Endothelial cell (in vitro differentiated cells): ENCODE measurements at places on chromosomes 3 and 15. TPM values are rescaled to one million over a fixed set of nuclear protein-coding genes. Genes with fewer than 3 reads are reported as not detected.
A peak's percentile ranks its signal among the peaks of the same experiment; 100 is the strongest.

DNA sequence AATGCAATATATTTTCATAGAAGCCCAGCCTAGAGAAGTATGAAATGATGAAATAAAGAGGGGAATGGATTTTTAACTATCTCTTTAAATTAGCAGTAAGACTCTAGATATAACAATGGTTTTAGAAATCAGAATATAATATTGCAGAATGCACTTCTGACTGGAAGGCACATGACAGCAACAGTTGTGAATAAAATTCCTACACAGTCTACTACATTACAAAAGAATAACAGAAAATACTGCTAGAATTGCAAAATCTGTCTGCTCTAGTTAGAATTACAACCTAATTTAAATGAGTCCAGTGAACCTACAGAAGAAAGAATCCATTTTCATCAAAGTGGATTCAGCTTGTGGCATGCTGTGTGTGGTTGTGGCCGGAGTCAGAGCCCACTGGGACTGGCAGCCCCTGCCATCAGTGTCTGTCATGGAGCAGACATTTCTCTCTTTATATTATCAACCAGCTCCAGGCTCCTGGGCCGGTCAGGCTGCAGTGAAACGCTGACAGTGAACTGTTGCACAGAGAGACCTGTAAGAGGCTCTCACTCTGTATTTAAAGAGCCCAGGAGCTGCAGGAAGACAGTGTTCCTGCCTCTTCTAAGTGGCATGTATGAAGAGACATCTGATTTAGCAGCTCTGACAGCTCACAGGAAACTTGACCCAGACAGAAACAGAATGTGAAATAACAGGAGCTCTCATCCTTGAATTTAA lies 1523.8 kb upstream of the CADM2 start:
- DNase-seq, result peak; percentile 17

The EIF2A gene
- total RNA-seq, result 68.8 TPM

DNA sequence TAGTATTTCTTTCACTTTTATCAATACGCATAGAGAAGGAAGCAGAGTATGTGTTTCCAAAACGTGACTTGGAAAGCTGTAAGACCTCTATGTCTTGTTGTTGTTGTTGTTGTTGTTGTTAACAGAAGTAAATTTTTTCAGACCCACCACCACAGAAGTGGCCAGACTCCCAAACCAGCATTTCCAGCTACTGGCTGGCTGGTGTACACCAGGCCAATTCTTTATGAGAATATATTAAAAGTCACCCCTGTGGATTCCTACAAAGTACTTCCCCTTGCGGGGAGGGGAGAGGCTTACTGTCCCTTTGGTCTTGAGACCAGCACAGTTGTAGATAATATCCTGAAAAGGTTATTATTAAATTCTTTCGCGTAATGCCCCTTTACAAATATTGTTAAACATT lies 1.6 kb upstream of the FOXP1 start:
- DNase-seq, result no peak

DNA sequence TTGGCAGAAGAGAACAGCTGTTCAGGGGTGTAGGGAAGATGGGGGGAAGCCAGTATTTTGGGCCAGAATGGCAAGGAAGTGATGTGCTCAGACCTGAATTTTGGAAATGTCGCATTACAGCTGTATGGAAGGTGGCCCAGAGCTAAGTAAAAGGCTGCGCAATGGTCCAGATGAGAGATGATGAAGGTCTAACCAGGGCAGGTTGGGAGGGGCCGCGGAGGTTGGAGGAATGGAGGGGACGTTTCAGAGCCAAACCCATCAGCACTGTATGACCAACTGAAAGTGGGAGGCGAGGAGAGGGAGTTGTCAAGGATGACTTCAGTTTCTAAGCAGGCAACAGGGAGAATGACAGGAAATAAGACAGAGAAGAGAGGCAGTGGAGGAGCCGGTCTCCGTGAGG lies 60.8 kb downstream of the ADCY5 start:
- no peak for DNase-seq

The CA12 gene
- 0.44 TPM for total RNA-seq

The CYP19A1 gene
- not detected for total RNA-seq

DNA sequence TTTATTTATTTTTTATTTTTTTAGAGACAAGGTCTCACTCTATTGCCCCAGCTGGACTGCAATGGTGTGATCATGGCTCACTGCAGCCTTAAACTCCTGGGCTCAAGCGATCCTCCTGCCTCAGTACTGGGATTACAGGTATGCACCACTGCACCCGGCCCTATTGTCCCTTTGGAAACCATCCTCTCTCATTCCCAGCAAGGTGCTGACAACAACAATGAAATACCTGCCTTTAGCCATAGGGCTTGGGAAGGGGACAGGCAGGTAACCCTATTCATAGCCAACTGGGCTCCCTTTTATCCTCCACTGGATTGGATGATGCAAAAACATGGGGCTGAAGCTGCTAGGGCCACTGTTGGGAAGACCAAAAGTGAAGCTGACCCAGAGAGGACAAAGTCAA lies 43.1 kb downstream of the SCAP start:
- no peak for DNase-seq

GRCh38 chr3:77038468-77038929 lies 1.4 kb upstream of the ROBO2 start:
- DNase-seq, result peak; percentile 60

GRCh38 chr3:42831321-42831713 lies 22.1 kb downstream of the ACKR2 start:
- peak; percentile 88 for DNase-seq

GRCh38 chr15:85730001-85730820 lies 64.5 kb downstream of the KLHL25 start:
- peak; percentile 36 for DNase-seq

The CHMP2B gene
- 40.7 TPM for total RNA-seq

- no peak for DNase-seq
These were observed 85.7 kb downstream of the TBL1XR1 start for GRCh38 chr3:177111541-177111949.

DNA sequence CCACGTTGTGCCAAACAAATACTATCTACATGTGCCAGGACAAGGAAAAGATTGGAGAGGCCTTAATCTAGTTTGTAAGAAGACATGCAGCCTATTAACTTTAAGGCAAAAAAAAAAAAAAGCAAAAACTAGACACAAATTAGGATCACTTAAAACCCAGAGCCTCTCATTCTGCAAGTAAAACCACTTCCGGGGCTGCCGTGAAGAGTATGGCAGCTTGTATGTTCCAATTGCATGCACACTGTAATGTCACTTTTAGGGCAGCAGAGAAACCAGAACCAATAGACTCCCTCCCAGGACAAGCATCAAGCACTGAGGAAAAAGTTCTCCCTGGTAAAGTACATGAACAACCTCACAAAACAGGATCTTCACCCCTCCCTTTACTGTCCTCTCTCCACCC lies 70.6 kb downstream of the RSL24D1 start:
- no peak for DNase-seq

GRCh38 chr3:84961521-84962255 lies 2.9 kb downstream of the CADM2 start:
- peak; percentile 34 for DNase-seq

The TICRR gene
- 4.8 TPM for total RNA-seq

GRCh38 chr3:184380627-184381260 lies 890 bp downstream of the CHRD start:
- no peak for DNase-seq

- DNase-seq, result no peak
These were observed 51.8 kb downstream of the ATP2B2 start for GRCh38 chr3:10453431-10454163.

DNA sequence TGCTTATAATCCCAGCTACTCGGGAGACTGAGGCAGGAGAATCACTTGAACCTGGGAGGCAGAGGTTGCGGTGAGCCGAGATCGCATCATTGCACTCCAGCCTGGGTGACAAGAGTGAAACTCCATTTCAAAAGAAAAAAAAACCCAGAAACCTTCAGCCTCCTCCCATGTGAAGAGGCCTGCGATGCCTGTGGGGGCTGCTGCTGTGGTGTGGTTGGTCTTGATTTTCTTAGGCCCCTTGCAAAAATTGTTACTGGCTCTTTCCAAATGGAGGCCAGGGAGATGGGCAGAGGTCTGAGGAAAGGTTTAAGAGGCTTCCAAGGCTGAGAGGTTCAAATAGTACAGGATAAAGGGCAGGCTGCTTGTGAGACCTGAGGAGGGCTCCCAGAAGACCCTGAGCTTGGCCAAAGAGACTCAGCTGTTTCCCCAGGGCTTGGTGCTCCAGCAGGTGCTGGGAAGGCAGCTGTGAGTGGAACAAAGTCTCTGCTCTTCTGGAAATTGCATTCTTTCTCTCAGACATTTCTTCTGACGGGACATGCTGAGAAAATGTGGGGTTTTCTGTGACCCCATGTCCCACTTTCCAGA lies 18.4 kb downstream of the GCSAM start:
- DNase-seq, result no peak

DNA sequence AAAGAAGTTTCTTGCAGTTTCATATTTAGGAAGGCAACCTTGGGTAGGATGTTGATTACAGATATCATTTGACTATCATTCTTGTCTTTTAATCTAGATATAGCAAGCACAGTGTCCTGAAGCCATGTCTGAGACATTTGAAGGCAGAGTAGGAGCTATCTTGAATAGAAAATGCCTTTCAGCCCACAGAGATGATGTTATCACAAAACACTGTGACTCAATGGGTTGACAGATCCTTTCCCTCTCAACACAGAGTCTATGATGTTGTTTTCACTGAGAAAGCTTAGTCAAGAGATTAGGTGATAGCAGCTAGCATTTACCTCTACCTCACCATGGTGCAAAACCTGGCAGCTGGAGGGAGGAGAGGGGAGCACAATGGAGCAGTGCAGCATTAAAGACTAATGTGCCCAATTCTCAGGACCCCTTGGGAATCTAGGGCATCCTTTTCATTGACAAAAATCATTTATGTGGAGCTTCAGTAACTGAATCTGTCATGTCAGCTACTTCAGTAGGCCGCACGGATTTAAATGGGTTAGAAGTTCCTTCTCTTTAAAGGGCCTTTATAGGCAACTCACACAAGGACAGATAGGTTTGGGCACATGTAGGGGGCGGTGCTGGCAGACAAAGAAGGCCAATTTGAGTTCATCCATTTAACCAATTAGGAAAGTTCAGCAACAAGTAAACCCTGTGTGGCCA lies 121.8 kb downstream of the AGBL1 start:
- DNase-seq, result no peak
